ENCODE measurements at places on chromosomes 12 and 14.

- no peak for DNase-seq
These were observed 47.6 kb downstream of the TMEM30B start for GRCh38 chr14:61233436-61233956.

DNA sequence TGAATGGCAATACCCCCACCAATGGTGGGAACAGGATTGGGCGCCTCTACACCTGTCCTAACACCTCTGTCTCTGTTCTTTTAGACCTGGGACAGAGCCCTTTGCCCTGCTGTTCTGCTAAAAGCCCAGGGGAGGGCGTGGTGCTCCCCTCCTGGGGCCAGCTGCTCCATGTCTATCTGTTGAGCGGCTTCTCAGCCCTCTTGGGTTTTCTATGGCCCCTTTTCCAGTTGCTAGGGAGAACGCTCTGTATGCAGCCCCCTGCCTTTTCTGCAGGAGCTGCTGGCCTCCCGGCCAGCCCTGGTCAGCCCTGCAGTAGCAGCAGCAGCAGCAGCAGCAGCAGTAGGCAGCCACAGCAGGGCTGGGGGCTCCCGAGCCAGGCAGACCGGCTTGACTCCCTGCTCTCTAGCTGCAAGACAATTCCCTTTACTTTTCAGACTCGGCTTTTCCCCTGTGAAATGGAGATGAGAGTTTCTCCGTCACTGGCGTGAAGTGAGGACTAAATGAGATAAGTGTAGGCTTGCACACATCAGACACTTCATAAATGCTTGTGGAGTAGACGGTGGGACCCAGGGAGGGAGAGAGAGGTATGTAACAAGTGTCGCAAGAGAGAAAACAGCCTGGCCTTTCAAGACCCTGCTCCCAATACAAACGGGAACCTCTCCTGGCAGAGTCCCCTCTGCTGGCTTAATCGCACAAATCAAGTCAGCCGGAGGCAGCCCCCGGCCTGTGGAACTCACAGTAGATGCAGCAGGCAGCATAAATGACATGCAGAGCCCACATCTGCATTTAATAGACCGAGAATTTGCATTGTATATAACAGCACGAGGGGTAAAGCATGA lies 1.0 kb downstream of the RTL1 start:
- peak; percentile 23 for DNase-seq

DNA sequence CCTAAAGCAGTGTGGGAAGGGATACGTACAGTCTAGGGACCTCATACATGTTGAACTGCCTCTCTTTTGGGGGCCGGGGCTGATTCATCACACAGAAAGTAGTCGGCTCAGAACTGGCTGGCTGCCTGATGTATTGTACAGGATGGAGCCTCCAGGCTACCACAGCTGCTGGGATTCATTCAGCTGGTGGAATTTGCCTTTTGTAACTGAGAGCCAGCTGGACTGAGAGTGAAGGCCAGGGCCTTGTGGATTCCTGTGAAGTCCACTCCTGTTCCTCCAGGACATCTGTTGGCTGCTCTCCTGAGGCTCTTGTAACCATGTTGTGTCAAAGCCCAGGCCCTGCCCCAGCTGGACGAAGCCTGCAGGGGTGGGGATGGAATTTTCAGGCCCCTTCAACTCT lies 116.3 kb upstream of the PRICKLE1 start:
- DNase-seq = no peak

- DNase-seq = no peak
These were observed 28.2 kb upstream of the KCNA1 start for GRCh38 chr12:4881266-4882064.

DNA sequence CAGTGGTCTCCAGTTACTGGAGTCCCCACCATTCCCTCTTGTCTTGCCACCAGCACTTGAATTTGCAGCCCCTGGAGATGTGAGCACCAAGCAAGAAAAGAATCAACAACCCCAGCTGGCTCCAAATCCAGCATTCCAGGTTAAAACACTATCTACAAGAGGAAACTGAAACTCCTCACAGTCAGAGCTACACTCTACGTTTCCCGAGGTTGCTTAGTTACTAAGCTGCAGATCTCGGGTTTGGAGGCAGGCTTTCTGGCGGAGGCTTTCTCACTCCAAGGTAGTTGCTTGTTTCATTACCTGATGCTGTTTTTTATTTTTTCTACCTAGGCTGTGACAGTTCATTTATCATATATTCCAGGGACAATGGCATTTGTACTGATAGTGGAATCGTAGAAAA lies 248.1 kb downstream of the GLT1D1 start:
- DNase-seq = no peak

GRCh38 chr14:62914025-62914424 lies 131.2 kb downstream of the KCNH5 start:
- no peak for DNase-seq

DNA sequence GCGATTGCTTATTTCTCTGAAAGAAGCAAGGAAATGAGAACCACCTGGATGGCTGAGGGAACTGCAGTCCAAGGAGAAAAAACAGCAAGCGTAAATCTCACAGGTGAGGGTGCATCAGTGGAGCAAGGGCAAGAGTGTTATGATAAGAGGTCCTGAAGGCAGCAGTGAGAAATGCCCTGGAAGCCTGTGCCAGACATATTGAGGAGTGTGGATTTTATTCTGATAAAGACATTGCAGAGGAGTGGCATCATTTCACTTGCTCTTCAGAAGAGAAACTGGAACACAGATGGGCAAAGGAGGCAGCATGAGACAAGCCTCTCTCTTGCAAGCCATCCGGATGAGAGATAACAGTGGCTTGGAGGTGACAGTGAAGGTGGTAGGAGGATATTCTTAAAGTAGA lies 78.5 kb downstream of the PDE3A start:
- no peak for DNase-seq

GRCh38 chr12:29599381-29599780 lies 101.9 kb upstream of the OVCH1 start:
- peak; percentile 40 for DNase-seq

- DNase-seq = no peak
These were observed 405.4 kb downstream of the DPF3 start for GRCh38 chr14:72488514-72488913.

DNA sequence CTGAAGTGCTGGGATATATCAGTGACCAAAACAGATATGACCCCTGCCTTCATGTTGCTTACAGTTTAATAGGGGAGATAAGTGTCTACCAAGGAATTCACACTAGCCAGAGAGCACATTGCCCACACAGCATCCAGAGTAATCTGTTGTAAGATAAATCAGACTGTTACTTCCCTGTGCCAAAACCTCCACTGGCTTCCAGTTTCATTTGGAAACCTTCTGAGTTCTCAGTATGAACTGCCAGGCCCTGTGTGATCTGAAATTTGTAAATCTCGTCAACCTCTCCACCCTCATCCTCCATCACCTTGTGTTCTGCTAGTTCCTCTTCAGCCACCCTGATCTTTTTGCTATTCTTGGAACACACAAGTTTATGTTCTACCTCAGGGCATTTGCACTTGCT lies 154.7 kb downstream of the ETV6 start:
- no peak for DNase-seq

DNA sequence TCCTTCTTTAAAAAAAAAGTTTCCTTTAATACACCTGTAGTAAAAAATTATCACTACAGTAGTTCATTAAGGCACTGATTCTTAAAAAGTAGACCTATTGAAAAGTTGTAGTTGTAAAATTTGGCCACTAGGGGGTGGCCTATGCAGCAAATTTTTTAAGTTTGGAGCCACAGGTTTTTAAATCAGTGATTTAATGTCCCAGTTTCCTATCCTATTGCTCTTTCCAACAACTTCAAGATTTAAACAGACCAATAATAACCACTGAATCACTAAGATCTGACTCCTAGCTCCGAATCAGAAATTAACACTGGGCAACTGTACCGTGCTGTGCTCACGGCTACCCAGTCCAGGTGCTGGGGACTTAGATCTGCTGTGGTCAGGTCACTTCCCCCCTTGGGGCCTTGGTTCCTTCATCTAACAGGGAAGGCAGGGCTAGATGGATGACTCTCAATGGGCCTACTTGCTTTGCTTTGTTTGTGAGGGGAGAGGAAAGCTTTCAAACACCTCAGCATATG lies 279.3 kb downstream of the MED13L start:
- DNase-seq = peak; percentile 71

- peak; percentile 62 for DNase-seq
These were observed 750 bp downstream of the CS start for GRCh38 chr12:56299308-56299852.

GRCh38 chr12:80937391-80938238 lies at the start of gene LIN7A:
Gene LIN7A, minus strand, starts transcription at chr12:80937934. Its CDS starts 212 bp downstream, at chr12:80937722.
- DNase-seq = peak; percentile 78
